Activated CD4-positive, CD25-positive, alpha-beta regulatory T cell (primary cell): ENCODE measurements at places on chromosomes 16 and 17.

DNA sequence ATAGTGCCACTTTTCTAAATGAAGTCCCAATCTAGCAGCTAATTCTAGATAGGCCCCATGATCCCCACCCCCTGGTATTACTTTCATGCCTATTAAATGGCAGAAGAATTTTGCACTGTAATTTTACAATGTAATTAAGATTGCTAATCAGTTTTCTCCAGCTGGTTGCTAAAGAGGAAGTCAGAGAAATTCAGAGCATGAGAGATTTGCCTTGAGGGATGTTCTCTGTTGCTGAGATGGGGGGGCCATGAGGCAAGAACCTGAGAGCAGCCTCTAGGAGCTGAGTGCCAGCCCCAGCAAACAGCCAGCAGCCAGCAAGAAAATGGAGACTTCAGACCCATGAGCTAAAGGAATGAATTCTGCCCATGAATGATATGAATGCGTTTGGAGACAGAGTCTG, 38.9 kb downstream of the SHCBP1 start:
- DNase-seq, result no peak

DNA sequence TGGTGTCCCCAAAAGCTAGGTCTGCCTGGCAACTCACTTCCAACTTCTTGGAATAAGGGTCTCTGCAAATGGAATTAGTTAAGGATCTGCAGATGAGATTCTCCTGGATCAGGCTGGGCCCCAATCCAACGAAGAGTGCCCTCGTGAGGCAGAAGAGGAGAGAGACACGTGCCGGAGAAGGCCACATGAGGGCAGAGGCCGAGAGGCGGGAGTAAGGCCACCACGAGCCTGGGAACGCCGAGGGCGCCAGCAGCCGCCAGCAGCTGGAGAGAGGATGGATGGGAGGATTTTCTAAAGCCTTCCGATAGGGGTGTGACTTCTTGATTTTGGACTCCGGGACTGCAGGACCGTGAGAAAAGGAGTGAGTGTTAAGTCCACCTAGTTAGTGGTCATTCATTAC, 76.3 kb downstream of the JPH3 start:
- DNase-seq, result no peak

- DNase-seq, result no peak
Observed at GRCh38 chr17:4815043-4815675, 8.2 kb downstream of the PLD2 start.

- peak; percentile 9 for DNase-seq
Observed at GRCh38 chr16:30068750-30069610, 3.4 kb downstream of the ALDOA start.

DNA sequence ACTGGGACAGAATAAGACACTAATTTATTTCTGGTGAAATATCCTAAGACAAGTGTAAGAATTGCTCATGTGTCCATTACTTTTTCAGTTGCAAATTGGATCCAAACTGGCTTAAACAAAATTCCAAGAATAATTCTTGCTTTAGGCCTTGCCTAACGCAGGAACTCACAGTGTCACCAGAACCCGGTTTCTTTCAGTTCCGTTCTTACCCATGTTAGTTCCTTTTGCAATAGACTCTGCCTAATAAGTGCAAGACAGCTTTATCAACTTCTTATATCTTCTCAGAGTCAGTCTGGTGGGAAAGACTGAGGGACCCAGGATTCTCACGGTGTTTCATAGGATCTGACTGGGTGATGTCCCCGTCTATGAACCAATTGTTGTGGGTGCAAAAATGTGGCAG, 24.7 kb downstream of the GDE1 start:
- no peak for DNase-seq

DNA sequence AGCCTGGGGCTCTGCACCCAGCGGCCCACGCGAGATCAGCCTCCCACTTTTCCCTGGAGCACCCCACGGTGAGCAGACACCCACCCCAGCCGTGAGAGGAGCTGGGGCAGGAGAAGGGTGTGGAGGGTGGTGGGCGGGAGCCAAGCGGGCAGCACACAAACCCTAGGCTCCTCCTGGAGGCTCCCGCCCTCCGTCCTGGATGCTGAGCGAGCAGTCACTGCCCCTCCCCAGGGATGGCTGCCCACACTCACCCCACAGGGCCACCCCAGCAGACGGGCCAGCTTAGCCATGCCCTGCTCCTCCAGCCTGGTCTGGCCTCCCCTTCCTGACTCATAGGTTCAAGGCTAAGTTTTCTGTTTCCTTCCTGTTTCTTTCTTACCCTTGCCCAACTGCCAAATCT, 15.7 kb upstream of the ABCC3 start:
- no peak for DNase-seq

- DNase-seq, result no peak
Observed at GRCh38 chr16:1993731-1994131, 4.0 kb downstream of the SYNGR3 start.
